ENCODE measurements at places on chromosomes 1 and 21. TPM values are rescaled to one million over a fixed set of nuclear protein-coding genes. Genes with fewer than 3 reads are reported as not detected.

HRNR gene
- not detected for total RNA-seq

PAX7 gene
- not detected for total RNA-seq

KDF1 gene
- 18.9 TPM for total RNA-seq

CFAP141 gene
- total RNA-seq: not detected

OLFML3 gene
- not detected for total RNA-seq

ADAMTS1 gene
- 4.1 TPM for total RNA-seq

C1QTNF12 gene
- total RNA-seq: 2.0 TPM

KRTAP12-2 gene
- not detected for total RNA-seq

SLC45A1 gene
- total RNA-seq: 0.73 TPM

ADAMTS4 gene
- not detected for total RNA-seq

SCP2 gene
- total RNA-seq: 91.1 TPM

PPM1J gene
- total RNA-seq: 1.3 TPM

SVBP gene
- total RNA-seq: 10.1 TPM

CFAP45 gene
- total RNA-seq: 1.6 TPM

CDCA8 gene
- total RNA-seq: 33.2 TPM

LDLRAD1 gene
- 0.24 TPM for total RNA-seq

RAVER2 gene
- total RNA-seq: 10.3 TPM

SLAMF6 gene
- not detected for total RNA-seq

DPM3 gene
- 41.1 TPM for total RNA-seq

SPRR2F gene
- not detected for total RNA-seq

ADGRL4 gene
- not detected for total RNA-seq

CTTNBP2NL gene
- total RNA-seq: 48.9 TPM

FRRS1 gene
- total RNA-seq: 39.1 TPM

TSPAN1 gene
- total RNA-seq: 94.8 TPM

RHOU gene
- total RNA-seq: 8.2 TPM

CFHR4 gene
- total RNA-seq: not detected

SHISAL2A gene
- not detected for total RNA-seq

FAM72A gene
- total RNA-seq: 18.3 TPM

MNDA gene
- total RNA-seq: not detected

CFHR5 gene
- not detected for total RNA-seq

VCAM1 gene
- total RNA-seq: 1.4 TPM

B3GALT5 gene
- 48.2 TPM for total RNA-seq

TEX38 gene
- not detected for total RNA-seq

Measured in Calu3 (cell line).